ENCODE measurements at places on chromosomes 4 and X. TPM values are rescaled to one million over a fixed set of nuclear protein-coding genes. Genes with fewer than 3 reads are reported as not detected.

Gene CXorf49
- total RNA-seq: not detected

Gene PNMA3
- 0.26 TPM for total RNA-seq

Gene DNAJB14
- 40.8 TPM for total RNA-seq

Gene EDA
- under 0.01 TPM for total RNA-seq

Gene TMEM255A
- not detected for total RNA-seq

Gene ITIH6
- not detected for total RNA-seq

Gene KLB
- total RNA-seq: not detected

Gene NR0B1
- total RNA-seq: 1.0 TPM

Gene TDO2
- total RNA-seq: 9.3 TPM

Data from bronchial smooth muscle cell (primary cell).